ENCODE measurements at places on chromosomes 12 and 14.
A peak's percentile ranks its signal among the peaks of the same experiment; 100 is the strongest.

DNA sequence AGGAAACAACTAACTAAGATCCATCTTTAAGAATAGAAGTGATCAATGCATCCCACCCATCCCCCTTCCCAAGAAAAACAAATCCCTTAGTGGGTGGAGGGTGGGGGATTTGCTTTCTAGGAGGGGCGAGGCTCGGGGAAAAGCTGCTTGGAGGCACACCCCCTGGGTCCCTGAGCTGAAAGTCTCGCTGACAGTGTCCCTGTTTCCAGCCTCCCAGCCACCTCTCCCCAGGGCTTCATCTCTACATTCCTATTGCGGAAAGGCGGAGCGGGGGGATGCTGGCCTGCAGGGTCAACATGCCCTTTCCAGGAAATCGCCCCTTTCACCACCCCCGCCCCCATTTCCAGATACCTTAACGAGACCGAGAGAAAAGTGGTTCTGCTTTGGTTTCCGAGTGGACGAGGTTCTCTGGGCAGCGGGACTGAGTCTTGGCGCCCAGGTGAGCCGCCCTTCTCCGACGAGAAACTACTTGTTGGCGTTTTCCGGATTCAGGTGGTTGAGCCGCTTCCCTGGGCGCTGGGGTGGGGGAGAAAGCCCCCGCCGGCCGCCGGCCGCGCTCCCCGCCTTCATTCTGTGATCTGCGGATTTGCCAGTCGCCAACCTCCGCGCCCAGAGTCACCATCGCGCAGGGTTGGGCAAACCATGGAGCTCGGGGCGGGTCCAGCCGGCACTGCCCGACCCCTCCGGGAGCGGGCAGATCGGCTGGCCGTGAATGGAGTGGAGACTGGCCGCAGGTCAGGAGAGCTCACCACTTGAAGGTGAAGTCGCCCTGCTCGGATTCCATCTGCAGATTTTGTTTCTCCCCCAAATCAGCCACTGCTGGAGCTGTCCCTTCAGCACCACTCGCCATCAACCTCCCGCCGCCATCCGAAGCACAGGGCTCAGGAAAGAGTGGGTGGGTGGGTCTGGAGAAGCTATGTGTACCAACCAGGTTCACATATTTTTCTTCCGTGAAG, 505 bp downstream of the KCNC2 start:
- no peak for DNase-seq

DNA sequence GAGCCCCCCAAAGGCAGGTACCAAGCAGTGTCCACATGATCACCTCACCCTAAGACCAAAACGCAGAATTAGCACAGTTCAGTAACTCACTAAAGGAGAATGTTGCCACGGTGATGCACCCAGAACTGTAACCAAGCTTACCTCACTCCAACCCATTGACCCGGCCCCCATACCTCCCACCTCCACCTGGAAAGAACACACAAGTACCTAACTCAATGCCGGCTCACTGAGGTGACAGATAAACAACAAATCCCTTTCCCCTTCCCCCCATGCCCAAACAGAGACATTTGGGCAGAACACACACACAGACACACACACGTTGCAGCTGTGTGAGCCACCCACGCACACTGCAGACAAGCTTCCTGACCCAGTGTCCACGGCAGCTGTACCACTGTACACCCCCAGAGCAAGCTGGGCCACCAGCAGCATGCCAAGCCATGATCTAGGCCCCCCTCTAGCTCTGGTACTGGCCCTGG, 1.3 kb downstream of the RAPGEF3 start:
- DNase-seq: no peak

GRCh38 chr12:39378341-39378740, 64.6 kb downstream of the KIF21A start:
- peak; percentile 4 for DNase-seq

DNA sequence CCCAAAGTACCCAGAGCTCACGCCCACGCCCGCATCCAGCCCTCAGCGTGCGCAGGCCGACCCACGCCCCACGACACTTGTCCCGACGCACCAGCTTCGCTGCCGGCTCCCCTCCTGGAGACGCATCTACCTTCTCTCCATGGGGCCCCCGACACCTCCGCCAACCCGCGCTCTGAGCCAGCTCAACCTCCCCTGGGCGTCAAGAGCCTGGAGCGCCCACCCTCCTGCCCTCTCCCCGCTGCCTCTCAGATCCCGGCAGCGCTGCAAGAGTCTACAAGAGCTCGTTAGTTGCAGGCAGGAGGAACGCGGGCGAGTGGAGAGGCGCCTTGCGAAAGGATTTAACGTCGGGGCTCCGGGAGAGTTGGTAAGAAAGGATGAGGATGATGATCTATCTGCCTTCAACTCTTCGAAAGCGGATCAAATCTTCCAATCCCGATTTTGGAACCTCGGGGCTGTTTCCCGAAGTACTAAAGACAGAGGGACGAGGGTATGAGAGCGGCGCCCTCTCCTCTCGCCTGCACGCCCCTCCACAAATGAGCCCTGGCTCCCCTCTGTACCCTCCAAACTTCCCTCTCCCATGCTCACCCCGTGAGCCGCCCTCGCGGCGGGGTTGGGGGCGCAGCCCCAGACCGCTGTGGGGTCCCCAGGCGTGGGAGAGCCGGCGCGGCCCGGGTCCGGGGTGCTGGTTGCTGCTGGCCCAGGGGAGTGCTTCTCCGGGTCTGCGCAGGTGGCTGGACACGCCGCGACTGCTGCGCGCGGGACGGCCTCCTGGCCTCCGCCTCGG, 979 bp downstream of the LTBP2 start:
- DNase-seq: no peak

DNA sequence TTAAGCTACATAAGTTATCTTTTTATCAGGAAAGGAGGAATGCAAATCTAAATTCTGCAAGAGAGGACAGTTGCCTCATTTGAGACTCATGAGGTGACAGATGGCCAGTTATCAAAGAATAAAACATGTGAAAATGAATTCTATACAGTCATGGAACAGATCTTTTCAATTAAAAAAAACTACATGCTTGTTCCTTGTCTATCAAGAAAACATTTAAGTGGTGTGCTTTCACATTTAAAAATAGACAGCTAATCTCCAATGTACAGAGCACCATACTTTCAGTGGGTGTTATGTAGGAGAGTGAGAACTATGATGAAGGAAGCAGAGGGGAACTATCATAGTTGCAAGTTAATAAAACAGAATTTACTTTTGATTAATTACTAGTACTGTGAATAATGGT, 76.7 kb upstream of the TTC7B start:
- DNase-seq: peak; percentile 44

GRCh38 chr14:68696266-68696665, 96.6 kb downstream of the ZFP36L1 start:
- DNase-seq: no peak

GRCh38 chr12:56461235-56462159, 6.9 kb upstream of the SPRYD4 start:
- no peak for DNase-seq

DNA sequence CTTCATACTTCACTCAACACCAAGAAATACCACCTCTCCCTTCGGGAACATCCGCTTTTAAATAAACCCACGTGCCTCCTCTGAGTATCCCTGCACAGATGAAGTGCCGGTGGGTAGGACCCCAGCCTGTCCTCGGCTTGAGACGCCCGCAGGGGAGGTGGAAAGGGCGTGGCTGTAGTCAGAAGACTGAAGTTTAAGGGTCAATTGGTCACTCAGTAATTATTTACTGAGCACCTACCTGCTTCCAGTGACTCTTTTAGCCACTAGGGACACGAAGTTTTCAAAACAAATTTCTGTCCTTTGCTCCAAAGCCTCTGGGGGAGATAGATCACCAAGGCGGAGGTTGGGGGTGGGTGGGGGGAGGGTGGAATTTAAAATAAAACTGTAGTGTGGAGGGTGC, 309.4 kb downstream of the VRK1 start:
- DNase-seq: no peak

GRCh38 chr14:32808644-32809043, 130.0 kb upstream of the NPAS3 start:
- DNase-seq: no peak

- DNase-seq: no peak
Measured at GRCh38 chr12:31387466-31387865, 61.5 kb upstream of the SINHCAF start.

DNA sequence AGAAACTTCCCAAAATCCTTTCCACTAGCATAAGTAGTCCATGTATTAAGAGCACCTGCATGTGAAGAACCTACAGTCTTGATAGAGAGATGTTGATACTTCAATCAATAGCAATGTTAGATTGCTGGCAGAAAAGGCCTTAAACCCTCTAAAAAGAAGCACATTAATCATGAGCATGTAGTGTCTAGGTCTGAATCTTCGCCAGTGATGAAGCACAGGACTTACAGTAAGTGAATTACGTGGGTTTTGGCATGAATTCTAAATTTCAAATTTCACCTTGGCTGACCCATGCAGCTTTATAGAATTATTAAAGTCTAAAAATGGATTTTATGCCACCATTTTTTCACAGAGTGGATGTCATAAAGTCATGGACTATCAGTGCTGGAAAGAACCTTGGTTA, 791.6 kb upstream of the NOVA1 start:
- no peak for DNase-seq
